Foreskin fibroblast (primary cell): ENCODE measurements at places on chromosomes 7 and 10.
A peak's percentile ranks its signal among the peaks of the same experiment; 100 is the strongest.

- no peak for DNase-seq
Measured at GRCh38 chr10:95233377-95234034, 39.5 kb downstream of the ACSM6 start.

DNA sequence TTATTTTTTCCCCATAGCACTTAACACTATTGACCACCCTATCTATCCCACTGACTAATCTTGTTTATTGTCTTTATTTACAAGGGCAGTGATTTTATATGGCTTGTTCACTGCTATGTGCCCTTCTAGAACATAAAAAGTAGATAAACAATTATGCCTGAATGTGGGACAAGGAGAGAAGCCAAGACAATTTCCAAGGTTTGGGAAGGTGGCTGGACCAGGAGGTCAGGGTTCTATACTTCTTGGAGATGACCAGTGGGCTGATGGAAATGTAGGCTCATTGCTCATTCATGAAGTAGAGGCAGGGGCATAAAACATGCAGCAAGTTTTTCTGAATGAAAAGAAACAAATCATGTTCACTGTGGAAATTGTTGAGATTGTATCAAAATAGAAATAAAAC is 11.5 kb downstream of the IGFBP3 start:
- DNase-seq: no peak

- DNase-seq: peak; percentile 60
Measured at GRCh38 chr7:131557652-131558385, 1.4 kb upstream of the PODXL start.

DNA sequence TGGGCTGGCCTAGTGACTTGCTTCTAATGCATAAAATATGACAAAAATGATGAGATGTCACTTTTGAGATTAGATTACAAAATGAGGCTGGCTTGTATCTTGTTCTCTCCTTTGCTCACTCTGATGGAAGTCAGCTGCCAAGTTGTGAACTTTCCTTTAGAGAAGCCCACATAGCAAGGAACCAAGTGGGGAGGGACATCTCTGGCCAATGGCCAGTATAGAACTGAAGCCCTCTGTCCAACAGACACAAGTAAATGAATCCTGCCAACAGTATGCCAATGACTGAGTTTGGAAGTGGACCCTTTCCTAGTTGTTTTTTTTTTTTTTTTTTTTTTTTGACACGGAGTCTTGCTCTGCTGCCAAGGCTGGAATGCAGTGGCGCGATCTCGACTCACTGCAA is 3.3 kb downstream of the ZC3HC1 start:
- DNase-seq: no peak

DNA sequence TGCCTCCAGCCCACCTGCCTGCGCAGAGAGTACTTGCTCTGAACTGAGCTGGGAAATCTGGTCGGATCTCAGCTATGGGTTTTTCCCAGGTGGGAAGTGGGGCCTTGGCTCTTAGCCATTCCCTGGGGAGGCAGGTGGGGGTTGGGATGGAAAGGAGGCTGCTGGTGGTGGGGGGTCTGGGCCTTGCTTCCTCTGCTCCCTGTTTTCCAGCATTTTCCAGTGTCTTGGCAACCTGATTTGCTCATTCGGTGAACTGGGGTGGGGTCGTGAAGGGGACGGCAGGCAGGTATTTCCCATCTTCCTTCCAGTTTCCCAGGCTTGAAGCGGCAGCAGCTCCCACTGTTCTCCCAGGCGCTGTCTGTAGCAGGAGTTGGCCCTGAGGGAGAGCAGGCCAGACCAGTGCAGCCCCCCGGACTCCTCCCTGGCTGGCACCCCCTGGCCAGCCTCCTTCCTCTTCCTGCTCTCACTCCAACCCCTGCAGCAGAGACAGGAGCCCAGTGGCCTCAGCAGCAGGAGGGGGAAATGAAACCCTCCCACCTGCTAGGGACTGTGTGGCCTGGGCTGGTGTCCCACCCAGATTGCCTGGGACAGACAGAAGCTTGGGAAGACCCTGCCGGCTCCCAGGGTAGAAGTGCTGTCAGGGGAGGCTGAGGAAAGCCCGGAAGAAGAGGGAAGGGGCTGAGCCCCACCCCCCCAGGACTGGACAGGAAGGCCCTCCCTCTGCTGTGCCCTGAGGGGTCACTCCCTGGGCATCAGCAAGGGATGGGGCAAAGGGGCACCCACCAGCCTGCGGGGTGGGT is 6.6 kb downstream of the TRIM8 start:
- no peak for DNase-seq

DNA sequence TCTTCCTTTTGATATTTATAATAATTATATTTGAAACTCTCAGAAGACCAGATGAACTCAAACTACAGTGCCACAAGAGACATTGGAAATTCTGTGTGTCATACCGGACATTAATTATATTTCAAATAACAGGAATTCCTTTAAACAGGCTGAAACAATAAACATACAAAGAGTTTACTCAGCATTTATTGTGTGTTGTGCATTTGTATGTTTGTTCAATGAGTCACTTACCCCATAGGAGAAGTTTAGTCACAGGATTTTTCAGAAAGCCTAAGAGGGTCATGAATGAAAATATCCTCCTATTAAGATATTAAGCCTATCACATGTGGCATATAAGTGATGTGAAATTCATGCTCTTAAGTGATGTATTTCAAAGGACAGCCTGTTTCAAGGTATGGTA is 566.8 kb downstream of the CNTNAP2 start:
- DNase-seq: no peak

DNA sequence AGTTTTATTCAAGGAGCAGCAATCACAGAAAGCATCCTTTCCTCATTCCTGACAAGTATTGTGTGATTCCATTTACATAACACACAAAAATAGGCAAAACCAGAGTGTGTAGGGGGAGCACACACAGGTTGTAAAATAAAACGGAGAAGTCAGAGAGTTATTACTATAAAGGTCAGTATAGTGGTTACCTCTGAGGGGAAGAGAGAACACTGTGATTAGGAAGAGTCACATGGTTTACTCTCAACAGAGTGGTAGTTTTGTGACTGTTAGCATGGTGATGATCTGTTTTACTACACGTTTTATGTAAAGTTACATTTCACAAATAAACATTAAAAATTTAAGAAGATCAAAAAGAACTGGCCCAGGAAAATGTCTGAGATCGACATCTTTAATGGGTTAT is 74.6 kb downstream of the VPS41 start:
- DNase-seq: no peak

DNA sequence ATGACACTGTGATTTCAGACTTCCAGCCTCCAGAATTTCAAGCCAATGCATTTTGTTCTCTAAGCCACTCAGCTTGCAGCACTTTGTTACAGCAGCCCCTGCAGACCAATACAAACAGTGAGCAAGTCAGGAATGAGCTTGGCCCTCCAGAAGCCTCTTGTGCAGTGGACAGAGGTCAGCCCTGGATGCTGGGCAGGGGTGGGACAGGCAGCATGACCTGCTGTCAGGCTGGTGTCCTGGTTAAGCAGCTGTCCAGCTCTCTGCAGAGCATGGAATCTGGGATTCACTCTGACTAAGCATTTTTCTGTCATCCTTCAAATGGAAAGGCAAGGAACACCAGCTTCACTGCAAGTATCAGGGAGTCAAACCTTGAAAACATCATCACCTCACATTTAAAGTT is 85.5 kb upstream of the GDF10 start:
- no peak for DNase-seq

GRCh38 chr10:3834404-3834803 is 49.4 kb upstream of the KLF6 start:
- DNase-seq: no peak
